ENCODE measurements at places on chromosomes 13 and 19.

DNA sequence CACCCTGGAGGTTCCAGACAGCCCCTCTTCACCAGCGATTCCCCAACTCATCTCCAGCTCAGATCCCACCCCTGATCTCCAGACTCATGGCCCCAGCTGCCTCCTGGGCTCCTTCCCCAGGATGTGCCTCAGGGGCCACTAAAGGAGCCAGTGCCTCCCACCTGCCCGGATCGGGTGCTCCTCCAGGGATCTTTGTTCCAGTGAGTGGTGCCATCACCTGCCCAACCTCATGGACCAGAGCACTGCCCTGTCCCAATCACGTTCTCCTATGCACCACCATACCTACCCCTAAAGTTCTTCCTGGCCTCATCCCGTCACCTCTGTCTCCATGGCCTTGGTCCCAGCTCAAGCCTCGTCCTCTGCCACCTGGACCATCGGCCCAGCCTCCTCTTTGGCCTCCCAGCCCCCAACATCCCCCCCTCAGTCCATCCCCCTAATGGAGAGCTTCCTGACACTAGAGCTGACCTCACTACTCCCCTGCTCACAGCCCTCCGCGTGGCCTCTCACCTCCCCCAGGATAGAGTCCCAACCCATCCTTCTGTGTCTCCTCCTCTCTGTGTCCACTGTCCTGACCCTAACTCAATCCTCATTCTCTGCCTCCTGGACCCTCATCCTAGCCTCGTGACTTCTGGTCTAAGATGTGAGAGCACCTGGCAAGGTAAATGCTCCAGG, 8.8 kb upstream of the GARIN5A start:
- no peak for DNase-seq

- DNase-seq: no peak
Measured at GRCh38 chr19:8731428-8732169, 10.2 kb downstream of the OR2Z1 start.

GRCh38 chr13:80054806-80055205, 286.1 kb downstream of the SPRY2 start:
- DNase-seq: no peak

- DNase-seq: no peak
Measured at GRCh38 chr19:50818859-50819472, 4.6 kb downstream of the KLK1 start.

GRCh38 chr19:46947866-46948265, 71.8 kb upstream of the NPAS1 start:
- no peak for DNase-seq

DNA sequence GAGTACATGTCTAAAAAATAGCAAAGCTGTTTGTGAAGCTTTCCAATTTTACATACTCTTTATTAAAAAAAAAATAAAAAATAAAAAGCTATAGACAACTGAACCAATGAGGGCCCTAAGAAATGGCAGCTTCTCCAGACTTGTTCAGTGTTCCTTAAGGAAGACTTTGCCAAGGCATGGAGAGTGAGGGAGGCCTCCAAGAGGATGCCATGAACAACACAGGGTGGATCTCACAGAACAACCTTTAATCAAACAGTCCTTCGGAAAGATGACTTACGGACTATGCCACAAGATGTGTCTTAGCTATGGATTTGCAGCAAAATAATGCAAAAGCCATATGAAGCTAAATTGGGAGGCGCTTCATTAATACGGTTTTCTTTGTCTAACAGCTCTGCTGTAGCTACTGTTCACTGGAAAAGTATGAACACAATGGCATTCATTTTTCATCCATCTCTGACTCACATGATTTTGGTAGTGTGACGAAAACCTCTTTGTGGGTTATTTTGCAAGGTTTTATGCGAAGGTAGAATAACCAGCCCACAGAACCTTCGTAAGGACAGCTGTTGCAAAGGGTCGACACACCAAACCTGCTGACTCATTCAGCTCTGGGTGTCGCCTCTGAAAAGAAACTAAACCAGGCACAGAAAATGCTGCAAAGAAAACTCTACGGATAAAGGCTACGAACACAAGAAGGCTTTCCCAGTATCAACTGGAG, 27.7 kb downstream of the EFNB2 start:
- DNase-seq: peak; percentile 30
